ENCODE measurements at places on chromosomes 3 and 15.

GRCh38 chr3:169836078-169836941, 23.6 kb upstream of the LRRC34 start:
- H3K4me1 ChIP-seq = no peaks in the 10 kb centered on the region
- no peak overlapping the region for H3K27ac ChIP-seq
- no peak overlapping the region for H3K4me3 ChIP-seq
- no peak for DNase-seq
- peaks cover 9% of the 10 kb centered on the region for H3K27me3 ChIP-seq

DNA sequence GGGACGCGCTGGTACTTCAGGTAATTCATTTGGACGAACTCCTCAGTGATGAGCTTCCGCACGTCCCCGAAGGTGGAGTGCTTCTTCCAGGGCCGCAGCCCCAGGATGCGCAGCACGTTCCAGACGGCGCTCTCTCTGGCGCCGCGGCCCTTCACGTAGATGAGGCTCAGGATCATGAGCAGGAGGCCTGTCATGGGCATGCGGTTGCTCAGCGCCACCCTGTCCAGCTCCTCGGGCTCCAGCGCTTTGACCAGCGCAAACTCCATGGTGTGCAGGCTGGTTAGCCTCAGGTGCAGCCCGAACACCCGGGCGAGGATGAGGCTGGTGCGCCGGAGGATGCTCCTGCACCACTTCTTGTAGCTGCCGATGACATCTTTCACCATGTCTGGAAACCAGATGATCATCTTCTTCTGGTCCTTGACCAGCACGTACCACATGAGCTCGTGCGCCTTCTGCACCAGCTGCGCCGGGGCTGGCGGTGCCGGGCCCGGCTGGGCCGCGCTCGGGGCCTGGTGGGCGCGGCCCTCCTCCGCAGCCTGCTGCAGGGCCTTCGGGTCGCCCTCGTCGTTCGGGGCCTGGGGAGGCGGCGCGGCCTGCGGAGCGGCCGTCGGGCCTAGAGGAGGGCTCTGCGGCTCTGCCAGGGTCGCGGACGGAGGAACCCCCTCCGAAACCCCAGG, 501 bp downstream of the NDN start:
- no peaks in the 10 kb centered on the region for H3K27me3 ChIP-seq
- H3K27ac ChIP-seq = no peak overlapping the region
- no peak overlapping the region for H3K4me3 ChIP-seq
- H3K4me1 ChIP-seq = no peaks in the 10 kb centered on the region
- no peak for DNase-seq
- no peaks in the 10 kb centered on the region for H3K36me3 ChIP-seq

DNA sequence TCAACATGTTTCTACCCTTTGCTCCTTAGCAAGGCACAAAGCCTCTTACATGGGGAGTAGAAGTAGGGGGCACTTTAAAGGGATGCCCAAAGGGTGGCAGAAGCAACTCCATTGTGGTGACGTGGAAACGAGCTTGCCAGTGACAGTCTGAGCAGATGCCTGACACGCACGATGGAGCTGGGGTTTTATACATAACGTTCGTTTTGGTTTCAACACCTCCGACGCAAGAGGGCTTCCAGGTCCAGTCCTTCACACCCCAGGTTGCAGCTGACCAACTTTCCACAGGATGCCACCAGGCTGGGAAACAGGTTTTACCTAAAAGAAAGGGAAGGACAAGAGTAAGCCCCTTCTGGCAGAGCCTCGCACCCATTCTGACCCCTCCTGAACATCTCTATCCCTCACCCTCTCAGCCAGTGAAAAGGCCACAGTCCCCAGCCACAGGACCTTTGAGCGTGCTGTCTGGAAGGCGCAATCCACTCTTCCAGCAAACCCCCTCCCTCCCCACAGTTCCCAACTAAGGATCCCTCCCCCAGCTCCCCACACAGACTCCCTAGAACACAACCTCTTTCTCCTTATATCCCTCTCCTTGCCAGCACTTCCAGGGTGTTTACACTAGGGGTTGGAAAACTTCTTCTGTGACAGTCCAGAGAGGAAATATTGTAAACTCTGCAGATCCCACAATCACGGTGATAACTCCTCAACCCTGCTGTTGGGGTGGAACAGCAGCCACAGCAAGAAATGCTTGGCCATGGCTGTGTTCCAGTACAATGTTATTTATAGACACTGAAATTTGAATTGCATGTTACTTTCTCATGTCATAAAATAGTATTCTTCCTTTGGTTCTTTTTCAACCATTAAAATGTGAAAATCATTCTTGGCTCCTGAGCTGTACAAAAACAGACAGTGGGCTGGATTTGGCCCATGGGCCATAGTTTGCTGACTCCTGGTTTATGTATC, 36.2 kb downstream of the FAM174B start:
- H3K27ac ChIP-seq = no peak overlapping the region
- no peak for DNase-seq
- peaks cover 3% of the 10 kb centered on the region for H3K27me3 ChIP-seq
- H3K4me1 ChIP-seq = no peaks in the 10 kb centered on the region
- no peaks in the 10 kb centered on the region for H3K36me3 ChIP-seq

- H3K27me3 ChIP-seq = no peaks in the 10 kb centered on the region
- H3K4me3 ChIP-seq = no peak overlapping the region
- H3K4me1 ChIP-seq = peaks cover 1% of the 10 kb centered on the region
Measured at GRCh38 chr3:125322166-125322565, 53.0 kb downstream of the ZNF148 start.

GRCh38 chr15:100889385-100890050, 9.9 kb downstream of the ALDH1A3 start:
- H3K36me3 ChIP-seq = no peaks in the 10 kb centered on the region
- no peaks in the 10 kb centered on the region for H3K4me1 ChIP-seq
- H3K4me3 ChIP-seq = no peak overlapping the region
- peaks cover 25% of the 10 kb centered on the region for H3K27me3 ChIP-seq
- DNase-seq = no peak

Measured in immature natural killer cell (primary cell).